ENCODE measurements at places on chromosomes 5 and 9.
A peak's percentile ranks its signal among the peaks of the same experiment; 100 is the strongest.

- no peak for DNase-seq
Measured at GRCh38 chr5:67147760-67148159, 48.8 kb downstream of the CD180 start.

DNA sequence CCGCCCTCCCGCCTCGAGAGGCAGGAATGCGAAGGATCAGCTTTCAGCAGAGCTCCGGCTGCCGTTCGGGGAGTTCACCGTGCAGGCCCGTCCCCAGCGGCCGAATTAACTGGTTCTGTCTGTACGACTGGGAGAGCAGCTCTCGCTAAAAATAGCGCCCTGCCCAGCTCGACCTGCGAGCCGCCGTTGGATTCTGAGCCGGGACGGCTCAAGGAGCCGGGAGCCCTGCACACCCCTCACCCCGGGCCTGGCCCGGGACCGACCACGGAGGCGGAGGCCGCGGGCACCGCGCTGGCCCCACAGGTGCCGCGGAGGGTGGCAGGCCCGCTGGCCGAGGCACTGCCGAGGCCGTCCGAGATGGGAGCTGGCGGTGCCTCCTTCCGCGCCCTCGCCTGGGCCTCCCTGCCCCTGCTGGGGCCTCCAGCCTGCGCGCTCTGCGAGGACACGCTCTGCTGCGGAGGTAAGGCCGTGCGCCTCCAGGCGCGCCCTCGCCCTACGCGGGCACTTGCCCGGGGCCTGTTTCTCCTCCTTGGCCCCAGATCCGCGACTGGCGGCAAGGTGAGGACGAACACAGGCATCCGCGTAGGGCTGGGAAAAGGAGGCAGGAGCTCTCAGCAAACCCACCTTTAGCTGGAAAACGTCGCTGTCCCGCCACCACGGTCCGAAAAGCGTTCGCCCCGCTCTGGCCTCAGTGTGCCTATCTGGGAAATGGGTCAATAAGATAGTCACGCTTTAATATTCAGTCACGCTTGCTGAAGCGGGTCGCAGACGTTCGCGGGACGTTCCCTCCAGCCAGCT lies 53.1 kb upstream of the DAB2IP start:
- DNase-seq = no peak

DNA sequence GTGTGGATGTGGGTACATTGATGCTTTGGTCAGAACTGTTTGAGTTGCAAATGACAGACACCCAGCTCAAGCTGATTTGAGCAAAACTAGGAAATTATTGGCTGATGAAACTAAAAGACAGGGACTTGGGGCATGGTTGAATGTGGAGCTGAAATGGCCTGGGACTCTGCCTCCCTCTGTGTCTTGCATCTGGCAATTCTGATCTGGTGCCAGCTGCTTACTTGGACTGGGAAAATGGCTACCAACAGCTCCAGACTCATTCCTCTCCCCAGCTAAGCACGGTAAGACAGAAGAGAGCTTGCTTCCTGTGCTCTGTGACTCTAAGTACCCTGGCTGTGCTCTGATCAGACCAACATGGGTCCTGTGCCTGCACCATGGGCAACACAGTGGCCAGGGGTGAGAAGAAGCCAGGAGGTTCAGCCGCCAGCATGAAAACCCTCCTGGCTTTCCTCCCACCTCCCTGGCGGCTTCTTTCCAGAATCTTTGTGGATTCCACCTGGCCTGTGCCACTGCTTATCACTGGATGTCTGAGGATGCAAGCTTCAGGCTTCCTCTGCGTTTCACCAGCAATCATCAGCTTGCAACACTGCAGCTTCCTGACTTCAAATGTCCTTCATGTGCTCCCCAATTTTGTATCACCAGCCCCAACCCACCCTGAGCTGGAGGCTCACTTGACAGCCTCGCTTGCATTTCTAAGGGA lies 44.1 kb downstream of the C5orf15 start:
- no peak for DNase-seq

GRCh38 chr9:75039009-75039408 lies 10.9 kb upstream of the CARNMT1 start:
- no peak for DNase-seq

- no peak for DNase-seq
Measured at GRCh38 chr9:136239983-136240330, 5.7 kb downstream of the QSOX2 start.

GRCh38 chr5:178069909-178070308 lies 43.4 kb upstream of the N4BP3 start:
- DNase-seq = peak; percentile 2

DNA sequence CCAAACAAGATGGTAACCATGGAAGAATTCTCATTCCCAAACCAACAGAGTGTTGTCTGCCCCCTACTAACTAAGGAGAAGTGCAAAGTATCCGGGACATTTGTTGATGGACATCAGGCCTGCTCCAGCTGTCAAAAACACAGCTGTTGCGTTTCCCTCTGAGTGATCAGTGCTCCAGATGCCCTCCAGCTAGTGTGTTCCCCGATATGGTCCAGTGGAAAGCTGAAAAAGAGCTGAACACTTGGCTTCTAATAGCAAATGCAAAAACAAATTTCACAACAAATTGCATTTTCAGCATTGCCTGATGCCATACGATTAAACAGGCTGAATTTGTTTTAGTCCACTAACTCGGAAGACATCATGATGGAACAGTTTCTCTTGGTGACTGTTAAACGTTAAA lies 1398.7 kb downstream of the PTPRD start:
- no peak for DNase-seq

- DNase-seq = no peak
Measured at GRCh38 chr5:88675708-88676636, 207.0 kb downstream of the MEF2C start.

DNA sequence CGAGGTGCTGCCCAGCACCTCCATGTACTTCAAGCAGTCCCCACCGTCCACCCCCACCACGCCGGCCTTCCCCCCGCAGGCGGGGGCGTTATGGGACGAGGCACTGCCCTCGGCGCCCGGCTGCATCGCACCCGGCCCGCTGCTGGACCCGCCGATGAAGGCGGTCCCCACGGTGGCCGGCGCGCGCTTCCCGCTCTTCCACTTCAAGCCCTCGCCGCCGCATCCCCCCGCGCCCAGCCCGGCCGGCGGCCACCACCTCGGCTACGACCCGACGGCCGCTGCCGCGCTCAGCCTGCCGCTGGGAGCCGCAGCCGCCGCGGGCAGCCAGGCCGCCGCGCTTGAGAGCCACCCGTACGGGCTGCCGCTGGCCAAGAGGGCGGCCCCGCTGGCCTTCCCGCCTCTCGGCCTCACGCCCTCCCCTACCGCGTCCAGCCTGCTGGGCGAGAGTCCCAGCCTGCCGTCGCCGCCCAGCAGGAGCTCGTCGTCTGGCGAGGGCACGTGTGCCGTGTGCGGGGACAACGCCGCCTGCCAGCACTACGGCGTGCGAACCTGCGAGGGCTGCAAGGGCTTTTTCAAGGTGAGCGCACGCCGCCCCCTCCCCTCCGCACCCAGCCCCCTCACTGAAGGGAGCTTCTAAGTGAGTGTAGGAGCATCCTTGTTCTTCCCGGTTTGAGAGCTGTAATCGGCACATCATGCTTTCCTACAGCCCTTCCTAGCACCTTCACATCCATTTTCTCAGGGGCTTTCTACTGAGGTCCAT lies 6.9 kb downstream of the NR4A3 start:
- no peak for DNase-seq

- no peak for DNase-seq
Measured at GRCh38 chr9:15310107-15310850, 3.3 kb upstream of the TTC39B start.

DNA sequence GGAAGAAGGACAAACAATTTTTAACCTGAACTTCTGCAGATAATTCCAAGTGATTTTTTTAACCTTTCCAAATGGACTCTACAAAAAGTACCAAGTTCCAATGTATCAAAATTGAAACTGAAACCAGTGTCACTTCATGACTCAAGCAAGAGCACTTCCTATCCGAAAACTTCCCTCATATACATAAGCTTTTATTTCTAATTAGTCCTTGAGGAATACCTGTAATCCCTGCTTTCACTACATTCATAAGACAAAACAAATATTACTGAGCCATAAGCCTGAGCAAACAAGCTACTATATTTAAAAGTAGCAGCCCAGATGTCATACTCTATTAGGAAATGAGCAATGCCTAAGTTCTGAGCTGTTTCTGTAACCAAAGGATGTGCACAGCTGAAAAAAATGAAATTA lies 224.4 kb downstream of the EBF1 start:
- DNase-seq = no peak

GRCh38 chr5:73861313-73861988 lies 235.5 kb downstream of the ARHGEF28 start:
- no peak for DNase-seq

GRCh38 chr5:83322273-83322924 lies 149.1 kb upstream of the VCAN start:
- DNase-seq = no peak
